NCI-H1694 treated with DMSO at 0.1 percent for 48 hours (cell line): ENCODE measurements at places on chromosomes 4 and X.

- no peak for DNase-seq
Observed at GRCh38 chrX:4588893-4589292, 875.4 kb upstream of the PRKX start.

- no peak for DNase-seq
Observed at GRCh38 chr4:160217352-160217751, 1114.5 kb downstream of the RAPGEF2 start.

DNA sequence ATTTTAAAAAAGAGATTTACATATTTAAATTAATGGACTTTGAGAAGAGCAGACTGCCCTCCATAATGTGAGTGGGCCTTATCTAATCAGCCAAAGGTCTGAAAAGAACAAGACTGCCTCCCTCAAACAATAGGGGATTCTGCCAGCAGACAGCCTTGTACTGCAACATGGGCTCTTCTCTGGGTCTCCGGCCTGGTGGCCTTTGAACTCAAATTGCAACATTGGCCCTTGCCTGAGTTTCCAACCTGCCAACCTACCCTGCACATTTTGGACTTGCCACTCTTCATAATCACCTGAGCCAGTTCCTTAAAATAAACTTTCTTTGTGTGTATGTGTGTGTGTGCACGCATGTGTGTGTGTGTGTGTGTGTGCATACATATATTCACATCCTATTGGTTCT is 90.8 kb upstream of the OTUD4 start:
- no peak for DNase-seq

DNA sequence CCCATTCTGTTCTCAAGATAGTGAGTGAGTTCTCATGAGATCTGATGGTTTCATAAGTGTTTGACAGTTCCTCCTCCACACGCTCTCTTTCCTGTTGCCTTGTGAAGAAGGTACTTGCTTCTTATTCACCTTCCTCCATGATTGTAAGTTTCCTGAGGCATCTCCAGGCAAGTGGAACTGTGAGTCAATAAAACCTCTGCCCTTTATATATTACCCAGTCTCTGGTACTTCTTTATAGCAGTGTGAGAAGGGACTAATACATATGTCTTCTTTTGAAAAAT is 58.4 kb downstream of the CFAP299 start:
- DNase-seq, result no peak

GRCh38 chr4:137700072-137700471 is 167.8 kb upstream of the PCDH18 start:
- no peak for DNase-seq

GRCh38 chrX:150211988-150212387 is 151.1 kb upstream of the MAMLD1 start:
- DNase-seq, result no peak

DNA sequence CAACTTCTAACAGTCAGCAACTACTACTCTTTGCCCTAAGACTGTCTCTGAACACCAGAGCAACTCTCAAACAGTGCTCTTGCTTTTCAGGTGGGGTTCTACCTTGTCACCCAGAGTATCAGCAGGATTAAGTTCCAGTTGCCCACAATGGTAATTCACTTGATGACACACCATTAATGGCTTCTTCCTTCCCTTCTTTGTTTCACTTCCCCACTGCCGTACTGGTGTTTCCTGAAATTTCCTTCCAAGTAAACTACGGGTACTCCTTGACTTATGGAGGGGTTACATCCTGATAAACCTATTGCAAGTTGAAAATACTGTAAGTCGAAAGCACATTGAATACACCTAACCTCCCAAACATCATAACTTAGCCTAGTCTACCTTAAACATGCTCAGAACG is 36.6 kb upstream of the PDK3 start:
- no peak for DNase-seq

GRCh38 chrX:31546126-31546525 is 474.3 kb upstream of the FTHL17 start:
- DNase-seq, result no peak

DNA sequence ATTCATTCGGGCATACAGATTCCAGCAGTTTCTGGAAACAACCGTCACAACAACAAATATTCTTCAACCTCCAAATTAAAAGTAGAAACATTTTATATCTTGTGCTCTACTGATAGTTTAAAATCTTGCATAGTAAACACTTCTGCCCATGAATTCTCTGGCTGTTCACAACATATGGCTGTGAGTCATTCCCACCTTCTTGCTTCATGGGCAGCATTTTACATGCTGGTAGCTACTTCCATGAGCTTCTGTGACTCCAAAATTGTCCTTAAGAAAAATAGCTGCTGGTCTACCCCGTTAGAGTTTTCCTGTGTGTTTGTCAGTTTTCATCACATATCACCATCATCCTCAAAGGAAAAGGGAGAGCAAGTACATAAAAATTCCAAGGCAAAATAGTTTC is 22.7 kb downstream of the PNPLA4 start:
- DNase-seq, result no peak

- DNase-seq, result no peak
Observed at GRCh38 chr4:25283948-25284347, 28.6 kb upstream of the ZCCHC4 start.
